Substantia nigra (tissue), 51 donors: ENCODE measurements at places on chromosomes 11 and 22.

- DNase-seq = no peak
Observed at GRCh38 chr11:68735646-68736045, 15.7 kb downstream of the TESMIN start.

DNA sequence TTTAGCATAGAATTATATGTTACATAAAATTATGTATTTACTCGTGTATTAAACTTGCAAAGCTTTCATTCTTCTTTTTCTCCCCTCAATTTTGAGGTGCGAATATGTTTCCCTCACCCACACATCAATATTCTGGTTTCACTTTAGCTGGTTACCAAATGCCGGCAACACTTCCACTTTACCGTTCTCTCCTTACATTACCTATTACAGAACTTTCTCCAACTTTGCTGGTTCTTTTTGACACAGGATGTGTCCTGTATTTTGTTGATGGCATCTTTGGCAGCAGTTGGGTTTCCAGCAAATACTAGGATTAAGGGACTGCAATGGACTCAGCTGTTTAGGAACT lies 84.9 kb downstream of the PRR5L start:
- no peak for DNase-seq

DNA sequence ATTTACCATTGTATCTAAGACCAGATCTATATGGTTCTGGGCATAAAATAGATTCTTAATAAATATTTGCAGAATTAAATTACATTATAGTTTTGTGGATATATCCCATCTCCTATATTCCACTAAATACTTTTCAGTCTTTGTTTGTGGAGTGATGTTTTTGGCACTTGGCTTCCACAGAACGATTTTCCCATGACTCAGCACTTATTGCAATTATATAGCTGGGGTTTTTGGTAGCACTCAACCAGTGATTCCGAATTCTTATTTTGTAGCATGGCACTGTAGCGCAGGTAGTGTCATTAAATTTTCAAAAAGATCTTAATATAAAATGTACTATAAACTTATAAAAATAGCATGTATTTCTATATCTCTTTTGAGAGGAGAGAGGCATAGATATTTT lies 221.2 kb downstream of the TRPC6 start:
- no peak for DNase-seq

GRCh38 chr22:47842119-47842518 lies 1079.7 kb downstream of the TBC1D22A start:
- no peak for DNase-seq

DNA sequence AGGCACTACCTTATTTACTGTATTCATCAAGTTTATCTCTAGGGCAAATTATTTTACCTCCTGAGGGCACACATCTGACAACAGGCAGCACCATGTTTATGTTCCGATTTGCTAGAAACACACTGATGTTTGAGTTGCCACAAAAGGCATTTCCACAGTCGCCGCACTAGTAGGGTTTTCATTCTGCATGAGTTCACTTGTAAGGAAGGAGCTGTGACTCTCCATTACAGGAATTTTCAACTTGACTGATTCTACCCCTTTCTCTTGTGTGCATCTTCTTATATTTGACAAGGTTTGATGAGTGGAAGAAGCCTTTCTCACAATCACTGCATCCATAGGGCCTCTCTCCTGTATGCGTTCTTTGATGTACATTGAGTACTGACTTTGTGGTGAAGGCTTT lies 455.9 kb upstream of the CNTN5 start:
- DNase-seq = no peak

DNA sequence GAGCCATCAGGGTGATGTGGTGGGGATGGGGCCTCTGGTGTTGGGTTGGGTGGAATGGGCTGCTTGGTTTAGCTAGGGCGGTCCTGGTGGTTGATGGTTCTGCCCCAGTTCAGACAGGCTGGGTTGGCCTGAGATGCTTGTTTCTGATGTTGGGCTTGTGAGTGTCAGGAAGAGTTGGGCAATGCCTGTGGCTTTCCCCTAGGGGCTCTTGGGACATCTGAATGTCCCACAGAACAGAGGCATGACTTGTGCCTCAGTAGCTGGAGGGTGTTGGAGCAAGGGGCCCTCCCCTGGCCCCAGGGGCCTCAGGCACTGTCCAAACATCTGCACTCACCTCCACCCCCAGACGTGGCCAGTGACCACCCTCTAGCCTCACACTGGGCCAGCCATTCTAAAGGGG lies 14.0 kb upstream of the CTSD start:
- no peak for DNase-seq

GRCh38 chr11:134207538-134208239 lies 16.1 kb downstream of the NCAPD3 start:
- DNase-seq = no peak

DNA sequence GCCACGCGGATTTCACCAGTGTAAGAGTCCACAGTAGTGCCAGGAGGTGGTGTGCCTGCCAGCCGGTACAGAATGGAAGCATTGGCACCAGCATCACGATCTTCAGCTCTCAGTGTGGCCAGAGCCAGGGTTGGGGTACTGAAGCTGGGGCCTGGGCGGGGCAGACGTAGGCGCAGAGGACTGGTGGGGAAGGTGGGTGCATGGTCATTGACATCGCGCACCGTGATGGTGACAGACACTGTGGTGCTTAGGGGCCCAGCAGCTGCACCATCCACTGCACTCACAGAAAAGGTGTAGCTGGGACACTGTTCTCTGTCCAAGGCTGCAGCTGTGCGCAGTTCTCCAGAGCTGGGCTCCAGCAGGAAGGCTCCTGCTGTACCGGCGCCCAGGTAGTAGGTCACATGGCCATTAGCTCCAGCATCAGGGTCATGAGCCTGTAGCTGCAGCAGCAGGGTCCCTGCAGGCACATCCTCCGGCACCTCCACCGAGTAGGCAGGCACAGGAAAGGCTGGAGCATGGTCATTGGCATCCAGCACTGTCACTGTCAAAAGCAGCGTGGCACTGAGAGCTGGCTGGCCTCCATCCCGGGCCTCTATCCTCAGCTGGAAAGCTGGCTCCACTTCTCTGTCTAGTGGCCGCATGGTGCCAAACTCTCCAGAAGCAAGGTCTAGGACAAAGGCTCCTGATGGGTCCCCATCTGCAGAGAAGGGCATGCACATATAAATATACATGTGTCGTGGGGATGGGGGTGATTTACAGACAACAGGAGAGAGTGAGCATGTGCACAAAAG lies 7.9 kb upstream of the TPP1 start:
- DNase-seq = no peak

DNA sequence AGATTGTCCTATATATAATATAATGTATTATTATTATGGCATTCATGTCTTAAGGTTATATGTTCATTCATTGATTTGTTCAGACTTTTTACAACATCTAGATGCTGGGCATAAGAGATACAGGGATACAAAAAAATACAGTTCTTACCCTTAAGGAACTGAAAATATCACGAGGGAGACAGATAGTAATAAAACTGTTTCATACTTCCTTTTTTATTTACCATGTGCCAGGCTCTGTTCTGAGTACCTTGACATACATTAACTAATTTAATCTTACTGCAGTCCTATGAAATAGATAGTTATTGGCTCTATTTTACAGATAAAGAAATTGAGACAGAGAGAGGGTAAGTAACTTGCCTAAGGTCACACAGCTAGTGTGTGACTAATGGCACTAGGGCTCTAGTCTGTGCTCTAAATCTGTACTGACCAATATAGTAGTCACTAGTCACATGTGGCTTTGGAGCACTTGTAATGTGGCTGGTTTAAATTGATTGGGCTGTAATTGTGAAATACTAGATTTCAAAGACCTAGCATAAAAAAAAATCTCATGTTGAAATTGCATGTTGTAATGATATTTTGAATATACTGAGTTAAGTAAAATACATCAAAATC lies 21.3 kb downstream of the TRIM44 start:
- no peak for DNase-seq

DNA sequence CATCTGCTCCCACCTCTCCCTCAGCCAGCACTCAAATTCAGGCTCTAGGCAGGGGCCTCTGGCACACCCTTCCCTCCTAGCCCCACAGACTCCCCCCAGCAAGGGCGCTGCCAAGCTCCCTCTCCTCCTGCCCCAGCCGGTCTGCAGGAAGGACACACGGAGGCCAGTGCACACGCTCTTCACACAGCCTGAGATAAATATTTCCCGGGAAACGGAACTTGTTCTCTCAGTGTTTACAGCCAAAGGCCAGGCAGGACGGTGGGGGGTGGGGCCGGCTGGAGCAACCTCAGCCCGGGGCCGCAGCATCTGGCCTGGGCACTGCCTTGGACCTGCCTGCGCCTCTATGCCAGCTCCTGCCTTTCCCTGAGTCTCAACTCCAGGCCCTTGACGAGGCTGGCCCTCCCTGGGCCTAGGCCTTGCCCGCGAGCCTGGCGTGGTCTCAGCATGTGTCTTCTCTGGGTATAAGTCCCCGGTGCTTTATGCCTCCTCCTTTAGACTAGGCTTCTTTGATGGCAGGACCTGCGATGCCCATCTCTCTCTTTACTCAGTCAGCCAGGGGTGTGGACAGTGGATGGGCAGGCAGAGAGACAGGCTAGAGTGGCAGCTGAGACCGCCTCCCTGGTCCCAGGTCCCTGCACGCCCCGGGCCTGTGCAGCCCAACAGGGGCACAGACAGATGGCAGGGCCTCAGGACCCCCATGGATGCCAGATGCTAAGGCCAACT lies 48.4 kb downstream of the PDE2A start:
- no peak for DNase-seq
